ENCODE measurements at places on chromosomes 1 and 21.

GRCh38 chr1:156247460-156248322 lies at the start of gene PAQR6:
Gene PAQR6 (minus strand): TSS chr1:156248056. CDS start chr1:156246731, 1,325 bp downstream.
- DNase-seq = no peak

DNA sequence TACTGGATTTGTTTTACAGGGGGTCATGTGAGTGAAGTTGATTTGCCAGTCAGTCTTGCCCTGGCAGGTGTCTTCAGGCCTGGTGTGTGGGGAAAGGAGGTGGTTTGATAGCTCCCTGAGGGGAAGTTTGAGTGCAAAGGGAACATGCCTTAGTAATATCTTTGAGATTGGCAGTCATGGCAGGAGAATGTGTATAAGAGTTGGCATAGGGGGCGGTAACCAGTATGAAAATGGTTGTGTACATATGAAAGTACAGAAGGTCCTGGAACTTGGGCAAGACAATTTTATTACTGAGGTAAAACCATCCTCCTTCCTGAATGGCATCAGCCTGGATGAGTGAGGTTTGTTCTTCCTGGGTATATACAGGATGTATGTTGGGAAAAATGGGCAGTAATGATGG lies 37.6 kb upstream of the PLA2G5 start:
- DNase-seq = no peak

DNA sequence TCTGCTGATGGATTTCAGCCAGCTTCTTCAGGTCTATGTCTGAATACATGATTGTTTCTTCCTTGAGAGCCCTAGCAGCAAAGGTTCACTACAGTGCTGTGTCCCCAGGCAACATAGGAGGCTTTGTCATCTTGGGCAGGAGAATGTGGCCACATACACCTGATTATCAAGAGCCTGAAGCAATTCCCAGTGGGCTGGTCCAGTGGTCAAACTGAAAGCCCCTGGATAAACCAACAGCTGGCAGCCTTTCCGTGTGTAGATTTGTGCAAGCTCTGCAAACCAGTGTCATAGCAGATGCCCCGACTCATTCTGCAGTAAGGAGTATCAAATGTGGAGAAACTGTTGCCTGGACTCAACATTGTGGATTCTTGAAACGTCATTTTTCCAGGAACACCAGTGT lies 2.3 kb upstream of the GIPC2 start:
- no peak for DNase-seq

DNA sequence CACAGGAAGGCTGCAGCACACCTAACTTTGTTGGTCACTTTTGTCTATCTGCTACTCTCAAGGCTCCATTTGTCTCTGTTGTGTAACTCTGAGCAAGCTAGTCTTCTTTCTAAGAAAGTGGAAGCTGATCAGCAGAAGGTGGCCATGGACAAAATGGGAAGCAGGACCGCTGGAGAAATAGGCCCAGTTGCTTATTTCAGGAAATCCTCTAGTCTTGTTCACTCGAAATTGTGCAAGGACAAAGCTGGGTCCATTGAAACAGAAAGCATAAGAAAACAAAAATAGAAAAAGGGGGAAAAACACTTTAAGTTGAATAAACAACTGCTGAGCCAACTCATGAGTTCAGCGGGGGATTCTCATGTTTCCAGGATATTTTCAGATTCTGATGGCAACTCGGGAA lies 150.1 kb downstream of the PBX1 start:
- no peak for DNase-seq

GRCh38 chr1:61452176-61453035 lies 272.5 kb downstream of the TM2D1 start:
- DNase-seq = no peak

GRCh38 chr1:108708691-108709660 lies 3.7 kb upstream of the FNDC7 start:
- DNase-seq = peak; percentile 52

DNA sequence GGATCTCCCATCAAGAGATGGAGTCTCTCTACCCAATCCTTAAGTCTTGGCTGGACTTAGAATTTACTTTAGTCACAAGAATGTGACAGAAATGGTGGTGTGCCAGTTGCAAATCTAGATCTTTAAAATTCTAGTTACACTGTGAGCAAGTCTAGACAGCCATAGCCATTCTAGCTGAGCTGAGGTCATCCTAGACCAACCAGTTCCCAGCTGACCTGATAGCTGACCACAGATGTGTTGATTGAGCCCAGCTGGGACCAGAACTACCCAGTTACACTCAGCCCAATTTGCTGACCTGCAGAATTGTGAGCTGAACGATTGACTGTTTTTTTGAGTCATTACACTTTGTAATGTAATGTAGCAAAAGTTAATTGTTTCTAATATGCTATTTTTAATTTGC lies 251.8 kb downstream of the ADGRL2 start:
- DNase-seq = no peak

DNA sequence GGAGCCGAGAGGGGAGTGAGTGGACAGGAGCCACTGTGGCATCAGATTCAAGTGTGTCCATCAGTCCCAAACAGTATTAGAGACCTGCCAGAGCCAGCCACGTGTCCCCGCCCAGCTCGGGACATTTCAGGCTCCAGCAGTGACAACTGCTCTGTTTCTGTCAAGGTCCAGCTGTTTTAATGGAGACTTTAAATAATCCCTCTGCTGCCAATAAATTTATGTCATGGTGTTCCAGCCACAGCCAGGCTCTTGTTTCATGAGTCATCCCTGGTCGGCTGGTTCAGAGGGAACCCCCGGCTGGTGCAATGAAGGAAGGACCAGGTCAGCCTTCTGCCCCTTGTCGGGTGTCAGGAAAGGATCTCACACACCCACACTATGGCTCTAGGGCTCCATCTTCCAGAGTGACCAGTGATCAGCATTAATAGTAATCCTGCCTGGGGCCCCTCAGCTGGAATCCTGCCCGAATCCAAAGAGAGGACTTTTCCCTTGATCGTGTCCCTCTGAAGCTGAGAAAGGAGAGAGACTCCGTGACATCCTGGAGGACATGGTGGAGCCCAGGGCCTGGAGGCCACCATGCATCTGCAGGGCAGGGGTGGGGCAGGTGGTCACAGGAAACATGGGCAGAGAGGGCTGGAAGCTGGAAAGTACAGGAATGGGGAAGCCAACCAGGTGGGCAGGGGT lies 197.3 kb downstream of the MATN1 start:
- DNase-seq = no peak

DNA sequence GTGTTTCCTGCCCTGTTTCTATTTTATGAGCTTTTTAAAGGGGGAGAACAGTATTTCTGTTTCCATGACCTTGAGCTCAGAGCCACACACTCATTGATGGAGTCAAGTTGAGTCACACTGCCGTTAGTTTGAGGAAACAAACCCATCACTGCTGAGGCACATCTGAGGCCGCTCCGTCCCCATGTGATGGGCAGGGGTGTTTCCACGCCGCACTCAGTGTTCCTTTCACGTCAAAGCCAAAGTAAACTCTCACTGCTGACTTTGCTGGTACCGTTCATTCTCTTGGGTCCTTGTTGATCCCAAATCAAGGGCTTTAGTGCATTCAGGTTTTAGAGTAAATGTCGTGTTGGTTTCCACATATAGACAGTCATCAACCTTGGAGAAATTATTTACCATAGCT lies 48.8 kb downstream of the PKNOX1 start:
- DNase-seq = no peak
